CD4-positive, alpha-beta T cell treated with Interleukin-17A for 4 hours (primary cell): ENCODE measurements at places on chromosomes 7 and 10.
A peak's percentile ranks its signal among the peaks of the same experiment; 100 is the strongest.

DNA sequence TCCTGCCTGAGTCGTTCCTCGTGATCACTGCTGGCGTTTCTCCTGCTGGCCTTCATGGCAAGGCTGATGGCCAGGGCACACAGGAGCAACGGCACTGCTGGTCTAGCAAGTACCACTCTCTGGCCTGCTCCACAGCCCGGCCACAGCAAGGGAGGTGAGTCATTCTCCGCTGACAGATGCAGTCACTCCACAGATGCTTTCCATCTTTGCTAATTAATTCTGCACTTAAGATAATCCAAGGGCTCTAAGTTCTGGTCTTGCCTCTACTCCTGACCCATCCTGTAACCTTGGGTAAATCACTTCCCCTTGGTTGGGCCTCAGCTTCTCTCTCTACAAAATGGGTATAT, 244.4 kb downstream of the RPS24 start:
- no peak for DNase-seq

- no peak for DNase-seq
Observed at GRCh38 chr10:1424648-1425047, 312.7 kb downstream of the ADARB2 start.

DNA sequence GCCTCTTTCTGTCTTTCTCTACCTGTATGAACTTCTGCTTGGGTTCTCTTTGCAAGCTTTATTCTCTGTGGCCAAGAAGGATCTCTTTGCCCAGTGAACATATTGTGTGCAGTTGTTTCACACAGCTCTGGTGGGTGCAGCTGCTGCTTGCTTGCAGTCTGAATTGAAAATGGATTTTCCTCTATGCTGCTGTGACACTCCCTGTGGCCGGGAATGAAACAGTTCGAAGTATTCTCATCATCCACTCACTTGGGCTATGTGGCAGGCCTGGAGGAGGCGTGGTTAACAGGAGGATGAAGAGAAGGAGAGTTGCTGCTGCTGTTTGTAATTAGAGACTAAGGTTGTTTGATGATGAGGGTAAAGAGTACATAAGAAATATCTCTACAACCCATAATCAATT, 28.4 kb upstream of the ITGA8 start:
- DNase-seq = no peak

DNA sequence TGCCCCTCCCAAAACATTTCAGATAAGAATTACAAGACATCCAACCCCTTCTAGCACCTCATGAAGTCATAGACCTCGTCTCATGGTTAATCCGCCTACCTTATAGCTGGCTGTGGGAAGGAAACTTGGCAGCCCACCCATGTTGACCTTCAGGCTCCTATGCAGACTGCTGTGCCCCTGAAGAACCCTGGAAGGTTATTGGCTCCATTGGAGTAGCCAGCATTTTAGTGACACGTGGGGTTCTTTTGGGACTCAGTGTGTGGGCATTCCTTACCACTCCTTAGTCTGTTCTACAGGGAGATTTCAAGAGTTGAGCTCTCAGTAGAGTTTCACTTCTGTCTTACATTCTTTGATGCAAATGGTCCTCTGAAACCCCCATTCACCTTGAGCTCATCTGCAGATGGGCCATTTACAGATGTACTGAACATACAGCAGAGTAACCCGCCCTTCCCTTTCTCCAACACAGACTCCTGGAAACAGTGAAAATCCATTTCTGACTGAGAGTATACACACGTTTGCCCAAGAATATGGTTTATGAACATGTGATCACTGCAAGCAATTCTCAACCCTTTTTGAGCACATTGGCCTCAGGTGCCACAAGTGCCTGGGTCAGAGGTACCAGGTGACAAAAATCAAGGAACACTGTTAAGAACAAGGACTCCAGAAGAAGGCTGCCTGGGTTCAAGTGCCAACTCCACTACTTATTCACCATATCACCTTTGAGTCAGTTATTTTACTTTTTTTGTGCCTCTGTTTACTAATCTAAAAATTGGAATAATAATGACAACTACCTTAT, 54.0 kb upstream of the HECW1 start:
- DNase-seq = no peak

DNA sequence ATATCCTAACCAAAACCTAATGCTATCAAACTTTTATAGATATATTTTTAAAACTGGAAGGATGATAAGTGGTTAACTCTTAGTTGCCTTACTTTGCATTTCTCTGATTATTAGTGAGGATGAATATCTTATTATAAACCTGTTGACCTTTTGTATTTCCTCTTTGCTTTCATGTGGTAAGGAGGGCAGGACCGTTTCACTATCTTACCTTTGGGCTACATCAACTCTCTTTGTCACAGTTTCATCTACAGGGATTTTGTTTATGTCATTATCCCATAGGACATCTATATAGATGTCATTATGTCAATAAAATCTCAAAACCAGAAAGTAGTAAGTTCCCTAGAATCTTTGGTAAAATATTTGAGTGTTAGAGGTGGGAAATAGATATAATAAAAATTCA, 219.3 kb downstream of the THSD7A start:
- no peak for DNase-seq

- no peak for DNase-seq
Observed at GRCh38 chr7:143229054-143229790, 7.4 kb downstream of the TAS2R40 start.

GRCh38 chr7:139183251-139183650, 47.8 kb upstream of the UBN2 start:
- no peak for DNase-seq

DNA sequence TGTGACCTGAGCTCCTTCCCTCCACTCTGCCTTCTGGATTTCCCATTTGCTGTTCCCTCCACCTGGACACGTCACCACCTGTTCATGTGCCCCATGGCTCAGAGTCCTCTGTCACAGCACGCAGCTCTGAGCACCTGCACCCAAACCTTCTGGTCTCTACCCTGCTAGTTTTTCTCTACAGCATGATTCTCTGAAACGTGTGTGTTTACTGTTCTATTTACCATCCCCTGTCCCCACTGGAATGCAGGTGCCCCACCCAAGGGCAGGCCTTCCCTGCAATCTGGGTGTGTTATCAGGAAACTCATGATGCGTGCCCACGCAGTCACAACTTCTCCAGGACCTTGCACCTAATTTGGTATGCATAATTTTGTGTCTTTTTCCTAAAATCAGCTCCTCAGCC, 284.4 kb upstream of the IGFBP3 start:
- no peak for DNase-seq

- no peak for DNase-seq
Observed at GRCh38 chr7:7569615-7570014, 2.9 kb downstream of the MIOS start.

DNA sequence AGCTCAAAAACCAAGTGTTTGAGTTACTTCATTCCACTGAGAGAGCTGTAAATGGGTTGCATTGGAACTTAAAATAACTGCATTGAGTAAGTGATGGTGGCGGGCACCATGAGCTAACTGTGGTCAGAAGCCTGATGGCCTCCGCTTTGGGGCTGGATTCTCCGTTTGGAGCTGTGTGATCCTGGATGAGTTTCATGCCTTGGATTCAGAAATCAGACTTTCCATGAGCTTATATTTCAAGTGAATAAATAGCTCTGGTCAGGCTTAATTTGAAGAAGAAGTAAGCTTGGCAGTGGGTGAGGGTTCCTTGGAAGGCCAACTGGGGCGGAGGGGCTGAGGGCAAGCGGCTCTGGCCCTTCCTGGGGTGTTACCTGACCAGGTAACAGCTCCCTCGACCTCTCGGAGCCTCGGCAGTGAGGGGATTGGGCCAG, 5.6 kb downstream of the HTRA1 start:
- DNase-seq = no peak

DNA sequence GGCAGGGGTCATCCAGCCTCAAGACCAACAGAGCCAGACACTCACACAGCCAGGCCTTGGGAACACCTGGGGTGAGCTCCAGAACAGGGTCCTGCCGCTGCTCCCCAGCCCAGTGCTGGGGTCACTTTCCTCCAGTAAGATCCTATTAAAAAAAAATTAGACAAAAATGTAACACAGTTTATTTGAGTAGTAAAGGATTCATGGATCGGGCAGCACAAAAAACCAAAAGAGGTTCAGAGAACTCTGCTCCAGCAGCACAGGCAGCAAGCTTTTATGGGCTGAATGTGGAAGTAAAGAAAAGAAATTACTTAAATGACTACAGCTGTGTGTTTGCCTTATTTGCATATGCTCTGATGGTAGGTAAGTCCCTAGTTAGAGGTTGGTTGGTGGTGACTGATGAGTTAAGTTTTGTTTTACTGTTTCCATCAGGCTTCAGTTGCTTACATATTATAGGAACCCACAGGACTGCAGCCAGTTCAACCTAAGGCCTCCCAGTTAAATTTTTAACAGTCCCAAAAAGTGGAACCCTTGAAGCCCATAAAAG, 80.5 kb upstream of the FGFR2 start:
- no peak for DNase-seq

- no peak for DNase-seq
Observed at GRCh38 chr10:61318429-61318828, 134.8 kb downstream of the TMEM26 start.

DNA sequence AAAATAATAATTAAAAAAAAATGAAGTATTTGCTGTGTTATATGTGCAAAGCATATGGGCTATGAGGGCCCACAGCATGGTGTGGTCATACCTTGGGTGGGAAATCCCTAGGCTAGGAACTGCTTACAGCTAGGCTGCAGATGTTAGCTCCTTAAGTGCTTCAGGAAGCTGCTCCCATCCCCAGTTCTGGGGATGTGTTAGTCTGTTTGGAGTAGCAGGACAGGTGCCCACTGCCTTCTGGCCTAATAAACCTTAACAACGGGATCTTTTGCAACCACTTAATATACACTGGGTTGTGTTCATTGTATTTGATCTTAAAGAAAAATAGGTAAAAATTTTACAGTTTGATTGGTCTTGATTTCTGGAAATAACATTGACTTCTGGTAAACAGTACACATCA, 46.3 kb downstream of the HK1 start:
- DNase-seq = no peak

DNA sequence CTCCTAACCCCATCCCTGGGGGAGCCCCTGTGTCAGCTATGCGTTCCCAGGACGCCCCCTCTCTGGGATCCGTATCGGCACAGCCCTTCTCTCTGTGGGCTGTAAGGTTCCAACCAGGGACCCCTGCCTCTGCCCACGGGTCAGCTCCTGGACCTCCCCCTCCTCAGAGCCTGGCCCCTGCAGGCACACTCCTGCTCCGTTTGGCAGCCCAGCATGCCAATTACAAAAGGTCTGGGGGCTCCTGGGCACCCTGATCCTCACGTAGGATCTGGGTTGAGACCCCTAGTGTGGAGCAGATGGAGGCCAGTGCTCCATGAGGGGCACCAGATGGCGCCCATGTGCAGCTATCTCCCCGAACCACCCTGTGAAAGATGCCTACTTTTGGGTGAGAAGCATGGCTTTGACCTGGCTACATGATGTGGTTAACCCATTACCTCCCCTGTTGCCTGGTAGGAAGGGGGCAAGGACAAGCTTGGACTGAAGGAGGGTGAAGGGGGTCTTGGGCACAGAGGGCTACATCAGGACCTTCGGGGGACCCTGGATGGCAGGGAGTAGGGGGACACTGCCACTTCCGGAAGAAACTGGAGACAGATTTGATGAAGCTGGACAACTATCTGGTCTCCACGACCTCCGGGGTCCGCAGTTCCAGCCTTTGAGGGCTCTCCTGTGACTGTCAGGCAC, 9.0 kb downstream of the TACR2 start:
- DNase-seq = peak; percentile 57

- DNase-seq = no peak
Observed at GRCh38 chr7:94921911-94922310, 14.5 kb downstream of the PPP1R9A start.

DNA sequence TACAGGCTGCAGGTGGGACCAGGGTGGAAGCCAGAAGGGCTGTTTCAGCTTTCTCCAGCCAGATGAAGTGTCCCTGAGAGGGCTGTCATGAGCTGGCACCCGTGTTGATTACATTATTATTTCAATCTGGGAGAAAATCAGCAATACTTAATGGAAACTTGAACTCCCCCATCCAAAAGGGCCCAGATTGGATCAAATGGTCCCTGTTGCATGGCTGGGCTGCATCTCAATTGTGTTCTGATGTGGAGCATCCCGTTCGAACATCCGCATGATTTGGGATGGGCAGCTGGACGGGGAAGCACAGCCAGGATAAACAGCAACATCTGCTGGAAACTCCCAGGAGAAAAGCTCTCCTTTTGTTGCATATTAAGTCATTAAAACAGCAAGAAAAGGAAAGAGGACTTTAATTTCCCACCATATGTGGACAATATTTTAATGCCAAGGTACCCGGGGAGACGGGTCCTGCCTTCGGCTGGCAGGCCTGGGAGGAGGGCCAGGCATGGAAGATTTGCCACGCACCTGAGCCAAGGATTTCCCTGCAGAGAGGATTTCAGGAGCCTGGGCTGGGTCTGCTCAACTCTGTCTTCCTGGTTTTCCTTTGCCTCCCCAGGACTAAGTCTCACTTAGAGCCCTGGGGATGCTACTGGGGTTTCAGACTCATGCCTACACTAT, 52.4 kb downstream of the NPTX2 start:
- DNase-seq = no peak

- no peak for DNase-seq
Observed at GRCh38 chr7:47327346-47327697, 254.6 kb downstream of the TNS3 start.

- no peak for DNase-seq
Observed at GRCh38 chr10:2933519-2933918, 133.8 kb upstream of the PFKP start.

GRCh38 chr7:141706239-141707064, 1.7 kb upstream of the WEE2 start:
- DNase-seq = no peak

DNA sequence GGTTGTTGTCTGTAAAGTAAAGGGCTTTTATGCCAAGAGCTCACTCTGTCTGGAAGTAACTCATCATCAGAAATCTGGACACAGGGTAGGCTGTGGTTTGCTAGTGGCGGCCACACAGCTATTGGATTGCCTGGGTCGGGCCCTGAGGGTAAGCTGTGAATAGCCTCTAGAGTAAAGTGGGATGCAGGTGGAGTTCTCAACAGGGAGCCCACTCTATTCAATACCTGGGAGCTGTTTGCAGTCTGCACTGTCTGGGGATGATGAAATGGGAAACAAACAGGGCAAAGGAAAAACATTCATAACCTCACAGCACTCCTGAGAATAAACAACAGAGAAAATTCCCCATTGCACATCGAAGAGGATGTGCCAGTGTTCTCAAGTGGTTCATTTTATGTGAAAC, 582.6 kb downstream of the CALN1 start:
- no peak for DNase-seq

- no peak for DNase-seq
Observed at GRCh38 chr10:17101910-17102266, 27.7 kb downstream of the CUBN start.

GRCh38 chr7:1922071-1922869, 252.2 kb downstream of the ELFN1 start:
- DNase-seq = peak; percentile 53

- DNase-seq = peak; percentile 87
Observed at GRCh38 chr10:93115661-93116383, 42.1 kb downstream of the CYP26A1 start.

- DNase-seq = no peak
Observed at GRCh38 chr10:24947304-24948097, 4.9 kb downstream of the PRTFDC1 start.

- no peak for DNase-seq
Observed at GRCh38 chr7:83117466-83117865, 45.2 kb downstream of the PCLO start.
